ENCODE measurements at places on chromosomes 7 and 10.

GRCh38 chr10:14523286-14523685, 192.6 kb upstream of the FRMD4A start:
- no peak for DNase-seq

DNA sequence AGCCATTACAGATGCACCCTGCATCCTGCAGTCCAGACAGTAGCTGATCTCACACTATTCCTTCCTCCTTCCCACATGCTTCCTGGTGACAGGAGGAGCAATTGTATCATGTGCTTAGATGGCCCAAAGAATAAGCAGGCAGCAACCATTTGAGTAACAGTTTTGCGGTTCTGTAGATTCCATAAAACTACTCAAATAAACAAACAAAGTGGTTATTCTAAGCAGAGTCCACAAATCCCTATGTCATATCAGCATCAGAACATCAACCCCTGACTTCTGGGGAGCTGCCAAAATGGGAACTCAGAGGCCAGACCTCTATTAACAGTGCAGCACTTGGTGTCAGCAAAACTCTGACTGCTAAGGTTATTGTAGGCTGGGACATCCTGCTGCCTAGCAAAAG, 226.0 kb downstream of the SORCS1 start:
- DNase-seq = no peak

DNA sequence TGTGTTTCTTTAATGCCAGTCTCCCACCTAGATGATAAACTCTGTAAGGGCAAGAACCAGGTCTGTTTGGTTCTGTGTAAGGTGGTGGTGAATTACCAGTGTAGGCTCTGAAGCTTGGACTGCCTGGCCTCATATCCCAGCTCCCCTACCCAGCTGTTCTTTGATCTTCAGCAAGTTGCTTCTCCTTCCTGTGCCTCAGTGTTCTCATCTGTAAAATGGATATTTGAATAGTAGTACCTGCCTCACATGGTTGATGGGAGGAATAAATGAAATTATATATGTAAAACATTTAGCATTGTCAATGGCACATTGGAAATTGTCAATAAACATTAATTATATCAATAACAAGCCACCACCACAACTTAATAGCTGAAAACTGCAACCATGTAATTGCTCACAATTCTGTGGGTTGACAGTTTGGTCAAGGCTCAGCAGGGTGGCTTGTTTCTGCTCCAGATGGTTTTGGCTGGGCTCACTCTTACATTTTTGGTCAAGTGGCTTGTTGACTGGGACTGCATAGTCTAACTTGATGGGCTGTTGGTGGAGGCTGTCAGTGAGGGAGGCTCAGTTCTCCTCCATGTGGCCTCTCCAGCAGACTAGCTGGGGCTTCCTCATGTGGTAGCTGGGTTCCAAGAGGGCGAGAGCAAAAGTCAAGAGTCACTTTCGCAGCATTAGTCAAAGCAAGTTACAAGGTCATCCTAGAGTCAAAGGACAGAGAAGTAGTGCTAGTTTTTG, 84.5 kb upstream of the DUSP5 start:
- DNase-seq = no peak

DNA sequence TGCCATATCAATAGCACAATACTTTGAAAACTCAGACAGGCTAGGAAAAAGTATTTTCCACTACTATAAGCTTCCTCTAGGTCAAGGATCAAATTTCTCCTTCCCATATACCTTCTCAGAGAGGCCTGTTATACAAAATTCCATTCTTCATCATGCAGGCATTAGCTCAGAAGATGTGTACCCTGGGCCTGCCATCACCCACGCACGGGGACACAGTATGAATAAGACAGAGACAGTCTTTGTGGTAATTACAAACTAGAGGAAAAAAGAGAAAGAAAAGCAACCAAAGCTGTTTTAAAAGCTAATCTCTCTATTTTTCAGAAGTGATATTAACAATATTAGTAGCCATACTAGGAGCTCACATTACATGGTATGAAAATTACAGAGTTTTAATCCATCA, 236.8 kb upstream of the AOAH start:
- DNase-seq = no peak
